Airway epithelial cell (primary cell): ENCODE measurements at places on chromosomes 6 and 20. TPM values are rescaled to one million over a fixed set of nuclear protein-coding genes. Genes with fewer than 3 reads are reported as not detected.

Gene DUSP22
- 24.3 and 37.9 TPM in 2 replicates for total RNA-seq

Gene TP53TG5
- total RNA-seq, result not detected in 2 replicates

Gene RIMS1
- 0.35 TPM in 1 of 2 replicates, not detected in the other for total RNA-seq

Gene TFAP2A
- total RNA-seq, result 24.4 and 24.8 TPM in 2 replicates

Gene LY86
- not detected in 2 replicates for total RNA-seq

Gene UFL1
- total RNA-seq, result 17.2 and 24.4 TPM in 2 replicates

Gene IFNGR1
- 37.2 and 53.3 TPM in 2 replicates for total RNA-seq

Gene SEMG1
- not detected in 2 replicates for total RNA-seq

Gene COL9A3
- total RNA-seq, result 0.21 and 2.6 TPM in 2 replicates

Gene MAS1
- not detected in 2 replicates for total RNA-seq

Gene PPP1R3G
- 0.28 and 1.3 TPM in 2 replicates for total RNA-seq

Gene TSPO2
- not detected in 2 replicates for total RNA-seq

Gene FERMT1
- 26.7 and 37.3 TPM in 2 replicates for total RNA-seq

Gene RREB1
- total RNA-seq, result 24.9 and 38.0 TPM in 2 replicates

Gene FAM162B
- total RNA-seq, result 0.14 TPM in 1 of 2 replicates, not detected in the other

Gene KIF25
- not detected in 2 replicates for total RNA-seq

Gene AVP
- not detected in 2 replicates for total RNA-seq

Gene PRICKLE4
- 0.28 and 2.5 TPM in 2 replicates for total RNA-seq

Gene C6orf58
- total RNA-seq, result not detected in 2 replicates

Gene DUSP15
- not detected in 2 replicates for total RNA-seq

Gene DCBLD1
- 28.8 and 43.5 TPM in 2 replicates for total RNA-seq

Gene MUC21
- total RNA-seq, result 0.14 TPM in 1 of 2 replicates, not detected in the other

Gene DACT2
- total RNA-seq, result 0.63 and 1.5 TPM in 2 replicates

Gene B3GAT2
- total RNA-seq, result not detected in 2 replicates

Gene ARFGEF3
- 3.0 and 4.9 TPM in 2 replicates for total RNA-seq

Gene CST9
- total RNA-seq, result not detected in 2 replicates

Gene TRIM15
- total RNA-seq, result not detected in 2 replicates

Gene CAP2
- total RNA-seq, result 2.3 and 3.7 TPM in 2 replicates

Gene TFAP2D
- not detected in 2 replicates for total RNA-seq

Gene ID4
- total RNA-seq, result 1.3 and 2.1 TPM in 2 replicates

Gene ALDH5A1
- 1.6 and 2.0 TPM in 2 replicates for total RNA-seq

Gene OLIG3
- not detected in 2 replicates for total RNA-seq

Gene MUC22
- total RNA-seq, result not detected in 2 replicates

Gene GJA1
- total RNA-seq, result 83.6 and 98.5 TPM in 2 replicates

Gene C4A
- total RNA-seq, result 0.05 and 1.1 TPM in 2 replicates

Gene TTK
- 17.6 and 22.0 TPM in 2 replicates for total RNA-seq

Gene FAM135A
- total RNA-seq, result 30.0 and 36.5 TPM in 2 replicates
